Stimulated activated CD4-positive, alpha-beta T cell treated with anti-CD3 and anti-CD28 coated beads, Interleukin-2, amount 100 ng/mL, for 4 hours (primary cell): ENCODE measurements at places on chromosomes 3 and 15.

GRCh38 chr15:39391230-39391629 is 189.6 kb upstream of the THBS1 start:
- DNase-seq = no peak

DNA sequence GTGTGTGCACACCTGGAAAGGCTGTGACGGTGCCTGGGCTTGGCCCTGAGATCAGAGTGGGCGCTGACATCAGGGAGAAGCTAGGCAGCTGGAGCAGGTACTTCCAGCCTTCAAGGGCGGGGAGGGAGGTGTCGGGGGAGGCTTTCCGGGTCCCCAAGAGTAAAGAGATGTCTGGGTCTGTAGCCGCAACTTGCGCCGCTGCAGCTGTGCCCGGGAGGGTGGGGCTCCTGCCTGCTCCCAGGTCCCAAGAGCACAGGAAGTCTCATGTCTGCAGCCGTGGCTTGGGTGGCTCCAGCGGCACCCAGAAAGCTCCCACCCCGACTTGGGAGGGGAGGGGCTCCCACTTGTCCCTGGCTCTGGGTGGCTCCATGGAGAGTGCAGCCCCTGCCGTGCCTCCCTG is 103.2 kb upstream of the BNIP2 start:
- no peak for DNase-seq

GRCh38 chr15:34001536-34001935 is 33.2 kb downstream of the CHRM5 start:
- no peak for DNase-seq

- DNase-seq = no peak
Measured at GRCh38 chr3:139261754-139262586, 81.8 kb upstream of the MRPS22 start.

DNA sequence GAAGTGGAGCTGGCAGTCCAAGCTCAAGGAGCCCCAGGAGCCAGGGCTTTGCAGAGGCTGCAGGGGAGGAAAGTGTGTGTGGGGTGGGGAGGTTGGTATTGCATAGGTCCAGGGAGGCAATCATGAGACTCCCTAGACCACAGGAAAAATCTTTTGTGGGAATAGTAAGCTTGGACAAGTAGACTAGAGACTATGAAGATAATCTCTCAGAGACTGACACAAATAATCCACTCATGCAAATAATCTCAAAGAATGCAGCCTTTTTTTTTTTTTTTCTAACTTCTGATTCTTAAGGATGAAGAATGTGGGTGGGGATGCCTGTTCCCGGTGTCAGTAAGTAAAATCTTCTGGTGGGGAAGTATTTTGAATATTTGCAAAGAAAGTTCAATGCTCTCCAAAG is 113.7 kb downstream of the GREM1 start:
- DNase-seq = no peak

DNA sequence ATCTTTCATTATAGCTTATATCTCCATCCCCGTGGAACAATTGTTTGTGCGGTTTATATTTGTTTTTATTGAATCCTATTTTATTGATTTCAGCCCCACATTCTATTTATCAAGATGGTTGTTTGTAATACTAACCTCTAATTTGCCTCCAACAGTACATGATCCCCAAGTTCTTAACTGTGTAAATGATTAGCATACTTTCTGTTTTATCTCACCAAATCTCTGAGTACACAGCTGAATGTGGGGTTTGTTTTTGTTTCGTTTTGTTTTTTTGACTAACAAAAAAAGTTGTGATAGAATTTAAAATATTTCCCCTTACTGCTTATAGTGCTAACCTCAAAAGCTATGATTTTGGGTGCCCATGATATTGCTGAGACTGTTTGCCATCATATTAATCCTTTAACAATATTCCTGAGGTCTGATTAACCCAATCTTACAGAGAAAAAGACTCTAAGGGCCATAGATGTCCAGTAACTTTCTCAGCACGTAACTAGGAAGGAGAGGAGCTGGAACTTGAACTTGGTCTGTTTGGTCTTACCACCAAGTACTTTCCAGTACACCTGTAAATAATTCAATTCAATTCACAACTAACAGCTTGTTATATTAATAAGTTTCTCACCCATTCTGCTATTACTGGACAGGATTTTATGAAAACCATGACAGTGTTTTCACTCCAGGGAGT is 789.8 kb downstream of the TUSC7 start:
- no peak for DNase-seq

- DNase-seq = no peak
Measured at GRCh38 chr3:117873249-117873600, 1161.4 kb downstream of the IGSF11 start.

DNA sequence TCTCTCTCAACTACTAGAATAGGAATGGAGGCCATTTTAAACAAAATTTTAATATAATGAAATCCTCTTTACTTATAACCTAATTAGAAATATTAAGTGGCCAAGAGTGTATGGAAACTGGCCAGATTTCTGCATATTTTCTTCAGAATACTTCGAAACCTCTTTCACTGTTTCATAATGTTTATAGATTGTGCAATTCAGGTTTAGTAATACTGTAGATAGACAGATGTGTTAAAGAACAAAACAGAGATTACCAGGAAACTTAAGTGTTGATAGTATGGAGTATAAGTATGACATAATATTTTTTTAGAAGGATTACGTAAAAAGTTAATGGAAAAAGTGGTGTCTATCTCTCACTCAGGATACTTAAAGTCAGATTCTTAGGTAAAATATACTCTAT is 4.7 kb downstream of the ABHD5 start:
- DNase-seq = no peak

DNA sequence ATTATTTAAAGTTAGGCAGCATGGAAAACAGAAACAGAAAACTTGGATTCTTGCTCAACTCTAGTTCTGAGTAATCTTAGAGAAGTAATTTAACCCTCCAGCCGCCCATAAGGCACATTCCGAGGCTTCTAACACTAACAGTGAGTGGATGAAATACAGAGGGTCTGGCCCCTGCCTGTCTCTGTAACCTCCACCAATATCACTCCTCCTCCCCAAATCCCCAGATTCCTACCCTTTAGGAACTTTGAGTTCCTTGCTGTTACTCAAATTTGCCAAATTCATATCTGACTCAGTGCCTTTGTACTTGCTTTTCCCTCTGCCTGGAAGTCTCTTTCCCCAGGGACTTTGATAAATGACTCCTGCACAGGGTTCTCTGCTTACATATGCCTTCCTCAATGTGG is 112.5 kb upstream of the TGFBR2 start:
- no peak for DNase-seq

- no peak for DNase-seq
Measured at GRCh38 chr3:192637803-192638202, 89.5 kb downstream of the FGF12 start.

DNA sequence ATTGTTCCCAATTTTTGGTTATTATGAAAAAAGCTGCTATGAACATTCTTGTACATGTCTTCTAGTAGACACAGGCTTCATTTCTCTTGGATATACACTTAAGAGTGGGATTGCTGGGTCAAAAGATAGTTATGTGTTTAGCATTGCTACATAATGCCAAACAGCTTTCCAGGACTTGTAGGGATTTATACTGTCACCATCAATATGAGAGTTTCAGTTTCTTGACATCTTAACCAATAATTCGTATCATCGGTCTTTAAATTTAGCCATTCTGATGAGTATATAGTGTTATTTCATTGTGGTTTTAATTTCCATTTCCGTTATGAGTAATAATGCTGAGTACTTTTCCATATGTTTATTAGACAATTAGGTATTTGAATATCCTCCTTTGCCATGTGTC is 190.3 kb upstream of the PFN2 start:
- DNase-seq = no peak

DNA sequence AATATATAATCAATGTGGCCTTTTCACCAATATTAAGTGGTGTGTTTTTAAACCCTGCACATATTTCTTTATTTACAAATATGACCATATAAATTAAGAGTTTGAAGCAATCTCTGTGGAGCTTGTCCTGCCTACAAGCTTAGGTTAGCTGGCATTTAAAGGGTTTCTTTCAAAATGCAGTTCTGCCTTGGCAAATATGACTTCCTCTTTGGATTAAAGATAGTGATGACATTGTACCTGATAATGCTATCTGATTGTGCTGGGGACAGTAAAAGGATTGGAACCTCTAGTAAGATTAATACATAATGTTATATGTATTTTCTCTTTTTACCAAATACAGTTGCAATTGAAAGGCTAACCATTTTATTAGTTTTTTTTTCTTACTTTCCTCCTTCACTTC is 249.1 kb downstream of the OTOL1 start:
- no peak for DNase-seq

DNA sequence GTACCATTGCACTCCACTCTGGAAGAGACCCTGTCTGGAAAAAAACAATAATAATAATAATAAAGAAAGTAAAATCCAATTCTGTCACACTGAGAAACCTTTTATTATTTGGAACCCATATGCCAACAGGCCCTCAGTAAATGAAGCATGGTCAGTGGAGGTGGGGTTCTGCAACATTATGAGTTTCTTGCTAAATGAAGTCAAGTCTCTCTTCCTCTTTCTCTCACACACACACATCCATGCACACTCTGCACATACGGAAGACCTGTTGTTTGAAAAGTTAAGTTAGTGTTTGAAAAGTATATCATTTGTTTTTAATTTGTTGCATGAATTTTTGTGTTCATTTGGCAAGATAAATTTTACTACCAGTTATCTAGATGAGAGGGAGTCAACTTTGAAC is 27.8 kb downstream of the GAP43 start:
- no peak for DNase-seq

- DNase-seq = no peak
Measured at GRCh38 chr3:80998022-80998421, 763.4 kb downstream of the GBE1 start.

- no peak for DNase-seq
Measured at GRCh38 chr3:179324270-179324754, 1.5 kb downstream of the ZNF639 start.

DNA sequence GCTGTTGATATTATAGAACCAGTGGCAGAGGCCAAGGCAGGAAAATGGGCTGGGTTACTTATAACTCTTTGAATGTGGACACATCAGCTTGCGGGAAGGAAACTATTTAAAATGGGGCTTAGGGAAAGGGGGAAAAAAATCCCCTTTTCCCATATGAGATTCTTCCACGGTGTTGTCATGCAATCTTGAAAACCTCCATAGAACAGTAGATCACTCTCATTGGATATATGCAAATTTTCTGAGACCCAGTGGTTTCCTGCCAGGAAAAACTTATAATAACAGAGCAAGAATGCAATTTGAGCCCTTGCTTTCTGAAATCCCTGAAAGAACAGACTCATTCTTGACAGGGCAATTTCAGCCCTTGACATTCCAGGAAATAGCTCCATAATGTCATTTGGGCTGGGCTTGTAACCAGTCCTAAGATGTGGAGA is 31.1 kb downstream of the TMEM212 start:
- DNase-seq = no peak

- no peak for DNase-seq
Measured at GRCh38 chr3:97074546-97074945, 260.2 kb downstream of the EPHA6 start.
